ENCODE measurements at places on chromosomes 6 and 20.

GRCh38 chr6:74577619-74578018, 628.2 kb downstream of the COL12A1 start:
- no peak for DNase-seq

- no peak for DNase-seq
These were observed 159.9 kb downstream of the GRM4 start for GRCh38 chr6:33985947-33986346.

- DNase-seq, result no peak
These were observed 22.9 kb downstream of the SLC17A2 start for GRCh38 chr6:25907475-25908014.

GRCh38 chr20:31476643-31477215, 1.6 kb downstream of the REM1 start:
- no peak for DNase-seq

DNA sequence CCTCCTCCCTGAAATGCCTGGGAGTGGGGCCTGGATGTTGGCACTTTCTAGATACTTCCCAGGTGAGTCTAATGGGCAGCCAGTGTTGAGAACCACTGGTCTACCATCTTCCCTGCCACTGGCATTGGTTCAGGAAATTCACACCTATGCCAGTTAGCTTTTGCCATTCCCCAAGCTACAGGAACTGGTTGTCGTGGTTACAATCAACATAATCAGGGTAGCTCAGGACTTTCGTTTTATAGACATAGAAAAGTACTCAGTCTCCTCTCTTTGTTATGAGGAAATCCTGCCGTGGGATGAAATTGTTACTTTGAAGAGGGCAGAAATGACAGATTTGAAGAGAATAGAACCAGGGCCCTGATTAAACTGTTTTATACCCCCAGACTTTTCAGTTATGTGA, 127.9 kb upstream of the FOXO3 start:
- DNase-seq, result peak; percentile 16

DNA sequence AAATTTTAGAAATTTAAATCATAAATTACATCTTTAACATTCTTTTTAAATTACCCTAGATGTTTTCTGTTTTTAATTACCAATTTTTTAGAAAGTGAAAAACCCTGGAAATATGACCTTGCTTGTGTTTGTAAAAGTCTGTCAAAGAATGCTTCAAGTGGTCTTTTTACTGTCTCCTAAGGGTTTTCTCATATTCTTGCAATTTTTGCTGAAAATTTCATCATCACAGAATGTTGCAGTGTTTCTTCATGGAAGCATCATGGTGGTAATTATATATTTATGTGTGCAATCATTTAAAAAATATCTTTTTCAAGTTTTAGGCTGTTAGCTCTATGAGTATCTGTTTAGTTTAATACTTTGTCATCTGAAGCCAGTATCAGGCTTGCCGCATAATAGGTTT, 178.2 kb downstream of the HDGFL1 start:
- DNase-seq, result no peak

DNA sequence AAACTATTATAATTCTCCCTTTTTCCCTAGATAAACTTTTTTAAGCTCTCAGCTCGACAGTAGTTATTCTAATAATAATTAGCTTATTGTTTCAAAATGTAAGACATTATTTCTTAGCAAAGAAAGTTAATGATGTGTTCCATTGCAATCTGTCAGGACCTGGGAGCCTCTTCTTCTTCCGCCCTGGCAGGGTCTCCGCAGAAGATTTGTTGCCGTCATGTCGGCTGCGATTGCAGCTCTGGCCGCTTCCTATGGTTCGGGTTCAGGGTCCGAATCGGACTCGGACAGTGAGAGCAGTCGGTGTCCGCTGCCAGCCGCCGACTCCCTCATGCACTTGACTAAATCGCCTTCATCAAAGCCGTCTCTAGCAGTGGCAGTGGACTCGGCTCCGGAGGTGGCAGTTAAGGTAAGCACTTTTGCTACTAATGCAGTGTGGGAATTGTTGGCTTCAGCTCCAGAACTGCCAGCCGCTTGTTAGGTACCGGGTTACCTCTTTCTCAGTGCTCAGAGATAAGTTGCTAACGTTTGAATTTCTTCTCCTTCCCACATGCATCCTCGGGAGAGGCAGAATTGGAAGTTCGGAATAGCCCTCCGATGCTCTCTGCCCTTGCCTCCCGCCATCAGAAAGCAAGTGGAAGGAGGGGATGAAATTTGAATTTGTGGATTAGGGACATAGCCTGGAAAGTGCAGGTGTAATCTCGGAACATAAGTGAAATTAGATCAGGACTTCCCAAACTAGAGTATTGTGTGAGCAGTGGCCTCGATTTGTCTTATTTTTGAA, at the start of gene CDC40:
CDC40 (plus strand) TSS at position 200 of the 781 bp plus-strand sequence; CDS start at position 218, 18 bp downstream.
- DNase-seq, result no peak

GRCh38 chr6:103983011-103983410, 876.7 kb downstream of the HACE1 start:
- DNase-seq, result no peak

DNA sequence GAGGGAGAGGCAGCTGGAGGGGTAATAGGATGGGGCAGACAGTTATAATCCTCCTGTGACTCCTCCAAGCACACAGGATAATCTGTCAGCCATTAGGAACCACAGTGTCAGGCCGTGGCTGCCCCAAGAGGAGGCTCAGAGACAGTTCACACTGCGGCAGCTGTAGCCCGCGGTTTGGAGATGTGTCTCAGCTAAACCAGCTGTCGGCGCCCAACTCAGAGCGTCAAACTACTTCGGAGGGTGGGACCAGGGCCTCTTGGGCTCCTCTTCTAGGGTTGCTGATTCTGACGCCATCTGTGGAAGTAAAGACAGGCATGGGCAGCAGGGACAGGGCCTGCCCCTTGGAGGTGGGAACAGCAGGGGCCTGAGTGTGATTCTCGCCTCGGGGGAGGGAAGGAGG, 309.8 kb downstream of the CDC5L start:
- peak; percentile 60 for DNase-seq

GRCh38 chr20:25606094-25606695, 17.6 kb downstream of the NANP start:
- DNase-seq, result no peak

- no peak for DNase-seq
These were observed 9.1 kb downstream of the KIZ start for GRCh38 chr20:21134883-21135493.

GRCh38 chr20:64038224-64038564, 2.2 kb downstream of the C20orf204 start:
- DNase-seq, result no peak

- no peak for DNase-seq
These were observed 37.3 kb upstream of the UST start for GRCh38 chr6:148709577-148709976.

- DNase-seq, result no peak
These were observed 109.8 kb downstream of the SULF2 start for GRCh38 chr20:47675190-47676142.

- DNase-seq, result no peak
These were observed 110.4 kb upstream of the EXOC2 start for GRCh38 chr6:803191-803977.

DNA sequence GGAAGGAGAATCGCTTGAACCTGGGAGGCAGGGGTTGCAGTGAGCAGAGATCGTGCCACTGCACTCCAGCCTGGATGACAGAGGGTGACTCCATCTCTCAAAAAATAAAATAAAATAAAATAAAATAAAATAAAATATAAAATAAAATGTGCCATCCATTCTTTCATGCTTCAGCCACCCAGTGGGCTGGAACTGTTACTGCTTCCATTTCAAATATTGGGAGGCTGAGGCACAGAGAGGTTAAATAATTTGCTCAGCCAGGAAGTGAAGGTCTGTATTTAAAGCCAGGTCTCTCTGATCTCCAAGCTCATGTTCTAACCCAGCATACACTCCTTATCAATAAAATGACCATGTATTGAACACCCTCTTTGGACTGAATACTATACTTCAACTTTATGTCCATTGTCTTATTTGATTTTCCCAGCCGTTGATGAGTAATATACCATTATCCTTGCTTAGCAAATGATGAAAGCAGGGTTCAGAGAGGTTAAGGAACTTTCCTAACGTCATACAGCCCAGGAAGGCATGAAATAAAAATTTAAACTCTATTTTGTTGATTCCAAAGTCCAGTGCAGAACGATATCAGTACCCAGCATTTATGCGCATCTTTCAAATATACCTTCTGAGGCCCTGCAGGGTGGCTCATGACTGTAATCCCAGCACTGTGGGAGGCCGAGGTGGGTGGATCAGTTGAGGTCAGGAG, 25.8 kb upstream of the SLC9A8 start:
- peak; percentile 29 for DNase-seq

DNA sequence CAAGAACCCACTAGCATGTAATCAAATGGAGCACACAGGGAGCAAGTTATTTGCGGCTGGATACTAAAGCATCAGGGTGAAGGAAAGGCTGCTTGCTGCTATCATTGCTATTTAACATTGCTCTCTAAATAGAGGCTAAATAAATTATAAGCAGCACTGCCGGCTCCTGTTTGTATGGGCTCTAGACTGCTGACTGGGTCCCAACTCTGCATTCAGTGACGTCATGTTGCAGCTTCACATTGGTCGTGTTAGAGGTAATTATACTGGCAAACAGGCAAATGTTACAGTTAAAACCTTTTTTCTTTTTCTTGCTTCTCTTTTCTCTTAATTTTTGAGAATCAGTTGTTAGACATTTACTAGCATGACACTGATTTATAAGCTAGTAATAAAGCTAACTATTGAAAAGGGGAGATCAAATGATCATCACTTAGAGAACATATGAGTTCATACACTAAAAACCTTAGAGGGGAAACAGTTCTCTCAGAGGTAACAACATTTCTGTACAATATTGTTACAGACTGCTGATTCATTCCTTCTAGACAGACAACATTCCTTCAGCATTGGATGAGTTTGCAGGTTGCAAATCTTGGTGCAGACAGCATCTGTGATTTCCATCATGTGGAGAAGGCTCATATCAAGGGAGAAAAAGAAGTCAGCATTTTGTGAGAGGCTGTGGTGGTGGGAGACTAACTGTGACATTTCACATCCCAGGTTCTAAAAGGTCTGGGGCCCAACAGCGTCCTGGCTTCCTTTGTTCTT, 15.9 kb downstream of the RFPL4B start:
- no peak for DNase-seq

DNA sequence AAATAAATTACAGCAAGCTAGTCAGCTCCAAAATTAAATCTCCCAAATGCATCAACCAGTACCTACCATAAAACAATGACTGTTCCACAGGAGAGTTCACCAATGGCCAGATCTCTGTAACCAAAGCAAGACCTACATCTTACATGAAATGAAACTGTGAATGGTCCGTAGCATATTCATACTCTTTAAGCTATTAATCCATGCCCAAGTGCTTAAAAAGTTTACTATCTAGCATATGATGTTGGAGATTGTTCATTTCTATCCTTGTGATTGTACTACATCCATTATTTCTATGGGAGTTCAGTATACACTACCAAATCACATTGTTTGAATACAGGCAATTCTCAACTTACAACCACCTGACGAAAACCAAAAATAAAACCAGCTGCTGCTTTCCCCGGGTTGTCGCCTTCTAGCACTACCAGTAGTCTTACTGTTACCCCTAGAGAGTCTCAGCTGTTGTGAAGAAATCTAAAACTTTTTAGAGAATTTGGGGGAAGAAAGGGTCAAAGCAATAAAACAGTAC, 38.0 kb downstream of the HIVEP2 start:
- DNase-seq, result no peak

- no peak for DNase-seq
These were observed 19.5 kb upstream of the MAP3K4 start for GRCh38 chr6:160972111-160972510.

- no peak for DNase-seq
These were observed 252.0 kb upstream of the RIN2 start for GRCh38 chr20:19506021-19506420.

GRCh38 chr6:71420693-71421328, 132.2 kb downstream of the OGFRL1 start:
- peak; percentile 96 for DNase-seq

GRCh38 chr20:34124469-34125249, 12.6 kb upstream of the EIF2S2 start:
- DNase-seq, result no peak

DNA sequence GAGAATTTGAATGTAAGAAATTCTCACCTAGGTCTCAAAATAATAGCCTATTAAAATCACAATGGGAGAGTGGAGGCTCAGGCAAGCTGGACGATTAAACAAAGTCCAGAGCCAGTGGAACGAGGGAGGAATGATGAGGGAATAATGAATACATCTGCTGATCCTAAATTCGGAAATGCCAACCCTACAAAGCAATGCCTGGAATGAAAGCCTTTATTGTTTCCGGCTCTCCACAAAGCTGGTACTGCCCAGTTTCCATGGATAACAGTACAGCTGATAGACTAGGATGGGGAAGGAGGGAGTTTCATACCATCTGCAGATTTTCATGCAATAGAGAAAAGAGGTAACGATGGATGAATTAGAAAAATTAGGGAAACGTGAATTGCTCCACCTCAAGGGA, 356.1 kb downstream of the CBLN4 start:
- DNase-seq, result no peak

GRCh38 chr6:10441655-10442009, 26.8 kb upstream of the TFAP2A start:
- DNase-seq, result no peak

- no peak for DNase-seq
These were observed 40.2 kb downstream of the TM9SF4 start for GRCh38 chr20:32149566-32150170.

GRCh38 chr20:23856736-23857135, 22.8 kb downstream of the CST5 start:
- DNase-seq, result no peak

- no peak for DNase-seq
These were observed 29.5 kb downstream of the ROS1 start for GRCh38 chr6:117396228-117396627.

- DNase-seq, result no peak
These were observed 94.0 kb downstream of the ZMYND8 start for GRCh38 chr20:47262365-47263013.

DNA sequence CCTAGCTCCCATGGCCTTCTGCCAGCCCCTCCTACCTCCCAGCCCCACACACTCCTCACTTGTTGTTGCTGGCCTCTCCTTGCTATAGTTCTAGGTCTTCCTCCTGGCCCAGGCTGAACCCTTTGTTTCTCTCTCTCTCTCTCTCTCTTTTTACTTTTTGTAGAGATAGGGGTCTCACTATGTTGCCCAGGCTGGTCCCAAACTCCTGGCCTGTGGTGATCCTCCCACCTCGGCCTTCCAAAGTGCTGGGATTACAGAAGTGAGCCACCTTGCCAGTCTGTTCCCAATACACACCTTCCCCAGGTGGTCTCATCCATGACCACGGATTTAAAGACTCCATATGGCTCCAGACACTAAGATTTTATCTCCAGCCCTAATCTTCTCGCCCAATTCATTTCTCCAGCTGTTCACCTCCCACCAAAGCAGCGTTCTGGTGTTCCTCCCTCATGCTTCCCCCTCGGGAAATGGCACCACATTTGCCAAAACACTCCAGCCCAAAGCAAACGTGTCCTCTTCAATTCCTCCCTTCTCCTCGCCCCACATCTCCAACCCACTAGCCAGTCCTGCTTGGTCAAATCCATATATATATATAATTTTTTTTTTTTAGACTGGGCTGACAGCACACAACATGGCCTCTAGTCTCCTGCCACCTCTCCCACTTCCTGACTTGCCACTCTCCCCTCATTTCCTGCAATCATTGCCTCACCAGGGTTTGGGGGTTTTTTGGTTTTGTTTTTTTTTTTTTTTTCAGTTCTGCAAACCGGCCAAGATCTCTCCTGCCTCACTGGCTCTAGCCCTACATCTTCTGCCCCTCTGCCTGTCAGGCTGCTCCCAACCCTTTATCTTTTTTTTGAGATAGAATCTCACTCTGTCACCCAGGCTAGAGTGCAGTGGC, 104.4 kb downstream of the NCR2 start:
- DNase-seq, result peak; percentile 66
